Esophagus muscularis mucosa (tissue), 4 donors: ENCODE measurements at places on chromosomes 13 and 19. TPM values are rescaled to one million over a fixed set of nuclear protein-coding genes. Genes with fewer than 3 reads are reported as not detected.

DNA sequence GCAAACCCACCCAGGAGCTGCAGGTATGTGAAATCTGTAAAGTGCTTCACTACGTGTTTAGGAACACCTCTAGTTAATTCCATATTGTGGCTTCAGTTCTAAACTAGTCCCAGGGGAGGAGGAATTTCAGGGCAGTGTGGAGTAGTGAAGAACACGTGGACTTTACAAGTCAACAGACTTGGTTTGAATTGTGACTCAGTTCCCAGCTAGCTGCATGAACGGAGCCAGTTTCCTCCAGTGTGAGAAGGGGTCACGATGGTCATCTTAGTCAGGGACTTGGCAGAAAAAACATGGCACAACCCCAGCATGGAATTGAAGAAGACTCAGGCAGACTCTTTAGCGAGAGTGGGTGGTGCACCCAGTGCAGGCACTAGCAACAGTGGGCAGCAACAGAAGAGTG lies 175.7 kb upstream of the UBL3 start:
- no peak for DNase-seq

GRCh38 chr13:79246578-79246949 lies 159.5 kb downstream of the RBM26 start:
- DNase-seq, result no peak

GRCh38 chr13:75986818-75987217 lies 350.7 kb downstream of the LMO7 start:
- DNase-seq, result no peak

DNA sequence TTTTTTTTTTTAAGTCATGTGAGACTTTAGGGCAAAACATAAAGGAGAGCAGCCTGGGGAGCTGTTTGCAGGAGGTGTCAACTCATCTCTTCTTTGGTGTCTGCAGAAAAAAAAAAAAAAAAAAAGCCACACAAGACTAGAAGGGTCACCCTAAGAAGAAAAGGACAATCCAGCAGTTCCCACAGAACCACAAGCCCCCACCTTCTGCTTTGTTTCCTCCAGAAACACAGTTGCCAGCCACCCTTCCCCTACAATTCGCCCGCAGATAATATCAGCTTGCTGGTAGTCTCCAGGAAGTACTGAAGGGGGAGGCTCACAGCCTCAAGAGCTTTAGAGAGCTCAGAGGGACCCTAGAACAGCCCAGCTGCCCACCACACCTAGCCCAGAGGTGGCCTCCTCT lies 22.3 kb upstream of the ZBTB7A start:
- no peak for DNase-seq

DNA sequence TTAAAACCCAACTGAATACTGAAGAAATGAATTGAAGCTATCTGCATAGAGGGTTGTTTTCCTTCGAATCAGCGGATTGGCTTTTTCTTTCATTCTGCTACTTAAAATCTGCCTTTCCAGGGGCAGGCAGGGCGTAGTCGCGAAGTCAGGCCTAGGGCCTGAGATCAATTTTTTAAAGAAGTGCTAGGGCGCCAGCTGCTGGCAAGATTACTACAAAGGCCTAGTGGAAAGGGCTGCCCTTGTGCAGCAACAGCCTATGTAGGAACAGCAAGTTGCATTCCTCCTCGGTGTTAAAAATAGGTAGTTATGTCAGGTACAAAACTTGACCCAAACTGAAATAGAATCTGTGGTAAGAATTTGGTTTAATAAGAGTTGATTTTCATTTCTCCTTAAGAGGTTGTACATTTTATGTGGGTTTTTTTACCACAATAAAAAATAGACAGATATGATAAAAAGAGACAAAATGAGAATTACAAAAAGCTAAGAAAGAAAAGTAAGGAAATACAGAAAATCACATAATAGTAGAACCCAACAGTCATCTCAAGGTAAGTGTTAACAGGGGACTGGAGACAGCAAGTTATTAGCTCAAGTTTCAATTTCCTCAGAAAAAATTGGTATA lies 9.5 kb upstream of the URAD start:
- no peak for DNase-seq

ZNF442 gene
- total RNA-seq, result 3.3 TPM

PDX1 gene
- total RNA-seq, result not detected

DNA sequence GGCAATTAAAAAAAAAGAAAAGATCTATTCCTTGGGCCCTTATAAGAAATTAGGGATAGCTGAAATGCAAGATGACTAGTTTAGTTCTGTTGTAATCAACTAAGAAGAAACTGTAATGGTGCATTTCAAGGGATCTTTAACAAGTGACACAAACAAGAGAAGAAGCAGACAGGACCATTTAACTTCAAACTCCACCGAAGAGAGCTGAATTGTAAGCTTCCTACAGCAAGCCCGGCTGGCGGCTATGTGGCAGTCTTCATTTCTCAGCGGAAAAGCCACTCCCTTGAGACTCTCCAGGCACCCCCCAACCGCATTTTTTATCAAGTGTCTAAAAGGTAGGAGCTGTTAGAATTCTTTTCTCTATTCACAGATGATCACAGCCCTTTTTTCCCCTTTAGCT lies 305.2 kb upstream of the ZNF507 start:
- DNase-seq, result no peak

DNA sequence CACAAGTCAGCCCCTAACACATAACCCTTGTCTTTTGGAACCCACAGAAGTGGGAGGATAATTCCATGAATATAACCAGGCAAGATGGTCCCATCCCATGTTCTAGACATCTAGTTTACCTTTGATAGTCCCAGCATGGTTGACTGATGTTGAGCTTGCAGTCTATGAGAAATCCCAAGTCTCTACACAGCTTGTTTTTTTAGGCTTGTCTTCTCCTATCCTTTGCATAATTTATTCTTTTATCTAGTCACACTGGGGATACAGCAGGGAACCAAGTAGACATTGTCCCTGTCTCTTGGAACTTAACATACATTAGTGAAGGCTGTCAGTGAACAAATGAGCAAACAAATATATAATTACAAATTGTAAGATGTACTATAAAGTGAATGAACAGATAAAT lies 19.6 kb upstream of the FRY start:
- no peak for DNase-seq

DNA sequence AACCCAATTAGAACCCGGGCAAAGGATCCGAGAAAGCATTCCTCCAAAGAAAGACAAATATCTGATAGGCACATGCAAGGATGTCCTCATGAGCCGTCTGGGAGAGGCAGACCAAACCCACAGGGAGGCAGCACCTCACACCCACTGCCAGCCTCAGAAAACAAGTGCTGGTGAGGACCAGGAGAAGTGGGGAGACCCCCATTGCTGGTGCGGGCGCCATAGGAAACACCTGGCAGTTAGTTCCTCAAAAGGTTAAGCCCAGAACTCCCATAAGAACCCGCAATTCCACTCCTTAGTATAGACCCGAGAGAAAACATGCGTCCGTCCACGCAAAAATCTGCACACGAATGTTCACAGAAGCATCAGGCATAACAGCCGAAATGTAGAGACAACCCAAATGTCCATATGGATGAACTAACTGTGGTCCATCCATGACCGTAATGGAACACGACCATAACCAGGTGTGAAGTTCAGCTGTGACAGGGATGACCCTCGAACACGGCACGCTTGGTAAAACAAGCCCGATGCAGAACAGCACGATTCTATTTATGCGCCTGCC lies 7.9 kb downstream of the ZNF787 start:
- no peak for DNase-seq

GRCh38 chr19:19031891-19032290 lies 1.4 kb downstream of the SUGP2 start:
- DNase-seq, result no peak

DNA sequence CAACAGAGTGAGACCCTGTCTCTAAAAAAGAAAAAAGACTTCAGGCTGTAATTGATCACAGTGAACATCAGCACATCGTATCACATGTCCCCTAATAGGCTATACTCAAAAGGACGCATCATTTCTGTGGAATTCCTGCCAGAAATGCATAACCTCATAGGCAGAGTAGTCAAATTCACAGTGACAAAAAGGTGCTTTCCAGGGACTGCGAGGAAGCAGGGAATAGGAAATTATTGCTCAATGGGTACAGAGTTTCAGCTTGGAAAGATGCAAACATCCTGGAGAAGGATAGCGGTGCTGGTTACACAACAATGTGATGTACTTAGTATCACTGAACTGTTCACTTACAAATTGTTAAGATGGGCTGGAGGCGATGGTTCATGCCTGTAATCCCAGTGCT lies 41.1 kb upstream of the MRI1 start:
- DNase-seq, result no peak

DNA sequence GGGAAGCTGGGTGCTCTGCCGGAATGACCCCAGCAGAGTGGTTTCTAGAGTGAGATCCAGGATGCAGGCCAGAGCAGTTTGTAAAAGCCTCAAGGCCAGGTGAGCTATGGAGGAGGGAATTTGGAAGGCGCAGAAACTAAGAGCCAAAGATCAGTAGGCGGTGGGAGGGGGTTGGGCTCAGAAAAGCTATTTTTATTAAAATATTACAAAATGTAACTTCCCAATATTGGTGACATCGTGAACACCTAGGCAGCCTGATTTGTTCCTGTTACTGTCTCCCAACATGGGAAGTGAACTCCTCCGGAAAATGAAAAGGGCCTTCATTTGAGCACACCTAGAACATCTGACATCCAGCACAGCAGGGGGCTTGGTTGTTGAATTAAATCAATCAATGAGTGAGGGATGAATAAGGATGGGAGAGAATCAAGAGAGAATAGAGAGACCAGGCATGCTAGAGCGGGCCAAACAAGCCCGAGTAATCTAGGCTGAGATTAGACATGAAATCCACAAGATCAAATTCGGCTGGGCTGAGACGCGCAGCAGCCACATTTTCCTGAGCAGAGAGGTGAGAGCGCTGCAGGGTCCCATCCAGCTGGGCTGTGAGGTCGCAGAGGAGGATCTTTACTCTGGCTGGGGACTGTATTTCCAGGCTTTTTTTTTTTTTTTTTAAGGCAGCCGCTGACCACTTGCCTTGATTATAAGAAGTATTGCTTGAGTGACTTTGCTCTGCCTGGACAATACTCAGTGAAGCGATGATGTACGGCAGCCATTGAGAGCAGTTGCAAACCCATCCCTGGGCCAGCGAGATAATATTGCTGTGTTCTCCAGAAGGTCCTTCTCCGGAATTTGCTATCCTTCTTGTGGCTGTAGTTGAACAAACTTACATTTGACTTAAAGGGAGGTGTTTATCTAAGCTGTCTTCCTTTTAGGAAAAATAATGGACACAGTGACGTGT lies 178.0 kb upstream of the KL start:
- DNase-seq, result peak; percentile 80

- no peak for DNase-seq
These were observed 2.2 kb downstream of the TNNT1 start for GRCh38 chr19:55146705-55147273.

DNA sequence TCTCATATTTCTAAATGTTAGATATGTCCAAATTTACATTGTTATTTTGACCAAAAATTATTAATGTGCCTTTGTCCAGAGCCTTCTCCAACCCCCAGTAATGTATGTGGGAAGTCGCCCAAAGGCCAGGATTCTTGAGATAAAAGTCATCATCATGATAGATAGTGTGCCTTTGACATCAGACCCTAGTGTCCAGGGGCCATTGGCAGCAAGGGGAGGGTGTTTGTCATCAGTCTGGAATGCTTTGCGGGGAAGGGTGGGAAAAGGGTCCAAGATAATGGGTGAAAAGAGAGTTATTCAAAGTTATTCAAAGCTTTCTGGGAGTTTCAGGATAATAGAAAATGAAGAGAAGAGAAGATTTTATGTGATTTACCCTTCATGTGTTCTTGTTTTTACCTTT lies 909.5 kb upstream of the GPC6 start:
- no peak for DNase-seq

- peak; percentile 99 for DNase-seq
These were observed at the start of gene ZNF320 for GRCh38 chr19:52897138-52897935. ZNF320 (minus strand) TSS chr19:52897635; CDS start chr19:52890255, 7,380 bp downstream.

DNA sequence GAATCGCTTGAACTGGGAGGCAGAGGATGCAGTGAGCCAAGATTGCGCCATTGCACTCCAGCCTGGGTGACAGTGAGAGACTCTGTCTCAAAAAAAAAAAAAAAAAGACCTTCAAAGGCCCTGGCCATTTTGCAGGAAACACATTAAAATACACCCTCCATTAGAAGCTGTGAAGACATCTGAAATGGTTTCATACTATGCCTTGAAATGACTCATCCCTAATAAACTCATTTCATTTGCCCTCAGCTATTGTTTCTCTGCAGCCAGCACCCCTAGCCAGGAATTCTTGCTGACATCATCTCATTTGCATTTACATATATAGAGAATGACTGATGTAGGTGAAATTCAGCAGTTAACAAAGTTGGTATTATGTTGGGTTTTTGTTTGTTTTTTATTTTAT lies 8.7 kb downstream of the EML2 start:
- no peak for DNase-seq

DNA sequence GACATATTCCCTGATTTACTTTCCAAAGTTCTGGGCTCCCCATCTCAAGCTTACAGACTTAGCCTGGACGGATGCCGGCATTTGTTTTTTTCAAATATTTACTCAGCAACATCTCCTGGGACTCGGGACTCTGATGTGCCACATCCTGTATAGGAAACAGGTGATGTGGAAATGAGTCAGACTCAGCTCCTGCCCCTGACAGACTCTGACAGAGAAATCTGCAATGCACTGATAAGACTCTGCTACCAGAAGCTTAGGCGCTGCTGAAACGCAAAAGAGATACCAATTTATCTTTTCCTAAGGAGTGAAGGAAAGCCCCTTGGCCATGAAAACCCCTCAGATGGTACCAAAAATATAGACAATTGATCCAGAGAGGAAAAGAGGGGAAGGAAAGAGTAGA lies 16.2 kb downstream of the LAIR2 start:
- no peak for DNase-seq

- DNase-seq, result no peak
These were observed 76.8 kb downstream of the FREM2 start for GRCh38 chr13:38763446-38764381.

DNA sequence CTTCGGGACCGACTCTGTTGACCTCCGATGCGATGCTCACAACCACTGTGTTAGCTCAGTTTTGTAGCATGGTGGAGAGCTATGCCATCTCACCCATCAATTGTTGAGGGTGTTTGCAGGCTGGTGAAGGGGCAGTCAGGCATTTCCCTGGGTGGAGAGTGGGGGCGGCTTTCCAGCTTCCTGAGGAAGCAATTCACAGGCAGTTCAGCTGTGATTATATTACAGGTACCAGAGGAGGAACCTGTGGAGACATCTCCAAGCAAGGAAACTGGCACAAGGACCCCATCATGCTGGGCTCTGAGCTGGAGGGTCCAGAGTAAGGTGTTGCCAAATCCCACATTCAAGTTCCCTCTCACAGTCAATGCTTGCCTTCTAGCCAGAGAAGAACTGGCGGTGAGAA lies 166.0 kb upstream of the ZNF536 start:
- DNase-seq, result peak; percentile 57

GRCh38 chr13:93418398-93418797 lies 191.8 kb downstream of the GPC6 start:
- no peak for DNase-seq

DNA sequence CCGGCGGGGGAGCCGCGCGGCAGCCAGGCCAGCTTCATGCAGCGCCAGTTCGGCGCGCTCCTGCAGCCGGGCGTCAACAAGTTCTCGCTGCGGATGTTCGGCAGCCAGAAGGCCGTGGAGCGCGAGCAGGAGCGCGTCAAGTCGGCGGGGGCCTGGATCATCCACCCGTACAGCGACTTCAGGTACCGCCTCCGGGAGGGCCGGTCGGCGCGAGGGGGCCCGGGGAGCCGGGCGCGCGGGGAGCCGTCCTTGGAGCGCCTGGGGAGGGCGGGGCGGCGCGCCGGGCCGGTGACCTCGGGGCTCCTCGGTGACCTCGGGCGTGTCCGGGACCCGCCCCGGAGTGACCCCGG lies 690 bp downstream of the HCN2 start:
- no peak for DNase-seq
